ENCODE measurements at places on chromosomes 16 and 17.

- no peak for DNase-seq
These were observed 17.2 kb downstream of the NCBP3 start for GRCh38 chr17:3828852-3829232.

DNA sequence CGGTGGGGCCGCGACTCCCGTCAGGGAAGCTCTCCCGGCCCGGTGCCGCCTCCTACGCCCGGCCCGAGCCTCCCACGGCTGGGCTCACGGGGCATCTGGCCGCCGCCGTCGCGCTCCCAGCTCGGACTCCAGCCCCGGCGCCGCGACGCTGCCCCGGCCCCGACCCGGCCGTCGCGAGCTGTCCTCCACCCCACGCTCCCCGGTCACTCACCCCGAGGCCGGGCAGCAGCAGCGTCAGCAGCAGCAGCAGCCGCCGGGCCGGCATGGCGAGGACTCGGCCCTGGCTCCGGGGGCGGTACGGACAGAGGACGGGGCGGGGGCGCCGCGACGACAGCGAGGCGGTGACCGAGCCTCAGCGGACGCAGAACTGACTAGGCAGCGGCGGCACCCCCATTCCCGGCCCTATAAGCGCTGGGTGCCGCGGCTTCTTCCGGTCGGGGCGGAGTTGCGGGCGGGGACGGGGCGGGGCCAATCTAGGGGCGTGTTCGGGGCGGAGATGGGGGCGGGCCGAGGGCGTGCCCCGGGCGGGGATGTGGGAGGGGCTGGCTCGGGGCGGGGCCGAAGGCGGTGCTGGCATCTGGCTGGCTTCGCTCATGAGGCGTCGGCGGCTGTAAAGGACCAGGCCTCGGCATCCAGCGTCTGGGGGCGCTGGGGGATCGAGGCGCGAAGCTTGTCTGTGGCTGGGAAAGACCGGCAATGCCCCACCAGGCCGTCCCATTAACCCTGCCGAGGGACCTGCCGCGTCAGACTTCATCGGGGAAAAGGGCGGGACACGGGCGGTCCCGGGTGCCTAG lies at the start of gene ERN1:
Gene ERN1, minus strand, starts transcription at position 380 of the 794 bp plus-strand sequence. Its CDS starts 115 bp downstream, at position 265.
- DNase-seq: peak; percentile 89

GRCh38 chr16:30992931-30993816 lies 8.2 kb downstream of the HSD3B7 start:
- no peak for DNase-seq

- no peak for DNase-seq
These were observed 28.7 kb downstream of the CCR7 start for GRCh38 chr17:40536295-40537171.

DNA sequence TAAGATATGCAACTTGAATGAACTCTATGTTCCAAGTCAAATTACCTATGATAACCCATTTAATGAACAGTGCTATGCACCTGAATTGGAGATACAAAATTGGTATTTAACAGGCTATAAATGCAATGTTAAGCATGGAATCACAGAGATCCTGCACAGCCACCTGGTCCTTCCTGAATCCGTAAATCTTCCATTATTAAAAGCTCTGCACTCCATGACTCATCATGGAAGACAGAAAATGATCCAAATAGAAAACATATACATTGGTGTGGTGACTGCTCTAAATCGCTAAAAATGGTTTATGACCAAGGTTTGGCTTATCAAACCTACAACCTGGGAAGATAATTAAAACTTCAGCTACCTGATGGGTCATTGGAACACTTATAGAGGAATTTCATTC lies 45.3 kb downstream of the GLG1 start:
- no peak for DNase-seq
